H9 (cell line): ENCODE measurements at places on chromosomes 6 and 20. TPM values are rescaled to one million over a fixed set of nuclear protein-coding genes. Genes with fewer than 3 reads are reported as not detected.

DNA sequence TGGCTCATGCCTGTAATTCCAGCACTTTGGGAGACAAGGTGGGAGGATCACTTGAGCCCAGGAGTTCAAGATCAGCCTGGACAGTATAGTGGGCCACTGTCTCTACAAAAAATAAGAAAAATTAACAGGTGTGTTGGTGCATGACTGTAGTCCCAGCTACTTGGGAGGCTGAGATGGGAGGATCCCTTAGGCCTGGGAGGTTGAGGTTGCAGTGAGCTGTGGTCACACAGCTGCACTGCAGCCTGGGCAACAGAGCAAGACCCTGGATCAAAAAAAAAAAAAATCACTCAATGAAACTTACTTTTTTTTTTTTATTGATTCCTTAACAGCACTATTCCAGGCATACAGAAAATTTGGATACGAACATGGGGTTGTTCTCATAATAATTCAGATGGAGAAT is 14.0 kb downstream of the CDKAL1 start:
- H3K4me1 ChIP-seq = no peaks in the 10 kb centered on the region
- H3K36me3 ChIP-seq = peaks cover 45% of the 10 kb centered on the region
- no peaks in the 10 kb centered on the region for H3K27me3 ChIP-seq
- H3K4me3 ChIP-seq = no peak overlapping the region

DNA sequence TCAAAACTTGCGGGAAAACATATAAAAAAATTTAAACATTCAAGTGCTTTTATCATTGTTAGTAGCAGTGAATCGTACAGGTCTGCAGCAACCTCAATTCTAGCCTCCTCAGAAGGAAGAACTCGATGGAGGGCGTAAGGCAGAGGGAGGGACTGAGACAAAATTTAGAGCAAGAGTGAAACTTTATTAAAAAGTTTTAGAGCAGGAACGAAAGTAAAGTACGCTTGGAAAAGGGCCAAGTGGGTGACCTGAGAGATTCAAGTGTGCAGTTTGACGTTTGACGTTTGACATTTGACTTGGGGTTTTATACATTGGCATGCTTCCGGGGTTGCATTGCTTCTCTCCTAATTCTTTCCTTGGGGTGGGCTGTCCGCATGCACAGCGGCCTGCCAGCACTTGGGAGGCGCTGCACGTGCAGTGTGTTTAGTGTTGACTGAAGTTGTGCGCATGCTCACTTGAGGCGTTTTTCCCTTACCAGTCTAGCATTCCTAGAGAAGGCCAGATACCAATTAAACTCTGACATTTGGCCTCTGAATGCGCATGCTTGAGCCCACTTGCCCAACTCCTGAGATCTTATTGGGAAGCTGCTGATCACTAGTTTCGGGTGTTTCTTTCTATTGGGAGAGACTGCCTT is 82.6 kb downstream of the TBX18 start:
- no peaks in the 10 kb centered on the region for H3K27me3 ChIP-seq
- no peak for DNase-seq
- no peaks in the 10 kb centered on the region for H3K4me1 ChIP-seq
- no peaks in the 10 kb centered on the region for H3K36me3 ChIP-seq

DNA sequence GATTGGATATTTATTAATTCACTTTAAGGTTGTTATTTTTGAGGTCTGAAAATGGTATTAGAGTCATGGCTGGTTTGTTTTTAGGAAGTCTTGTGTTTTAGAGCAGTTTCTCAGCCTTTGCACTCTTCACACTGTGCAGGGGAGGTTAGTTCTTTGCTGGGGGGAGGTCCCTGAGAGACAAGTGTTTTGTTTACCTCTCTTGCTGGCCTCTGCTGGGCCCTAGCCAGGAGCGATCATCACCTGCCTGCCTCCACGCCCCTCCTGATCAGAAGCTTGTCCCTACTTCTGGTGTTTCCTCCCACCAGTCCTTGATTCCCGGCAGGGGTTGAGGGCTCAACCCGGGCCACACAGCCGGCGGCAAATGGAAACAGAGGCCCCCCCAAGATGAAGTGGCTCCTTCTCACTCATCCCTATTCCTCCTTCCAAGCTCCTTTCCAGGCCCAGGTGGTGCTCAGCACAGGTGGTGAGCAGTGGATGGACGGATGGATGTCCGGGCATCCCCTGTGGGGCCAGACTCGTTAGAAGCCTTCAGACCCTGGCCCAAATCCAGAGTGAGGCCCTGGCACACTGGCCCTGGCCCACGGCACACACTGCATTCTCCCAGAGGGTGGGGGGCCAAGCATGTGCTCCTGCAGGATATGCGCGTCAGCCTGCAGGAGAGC is 51.3 kb downstream of the GRM4 start:
- no peak for DNase-seq
- no peak overlapping the region for H3K4me3 ChIP-seq
- no peaks in the 10 kb centered on the region; the same call in 1 of the 2 replicates for H3K4me1 ChIP-seq
- no peak overlapping the region for H3K27ac ChIP-seq
- H3K27me3 ChIP-seq = no peaks in the 10 kb centered on the region

DNA sequence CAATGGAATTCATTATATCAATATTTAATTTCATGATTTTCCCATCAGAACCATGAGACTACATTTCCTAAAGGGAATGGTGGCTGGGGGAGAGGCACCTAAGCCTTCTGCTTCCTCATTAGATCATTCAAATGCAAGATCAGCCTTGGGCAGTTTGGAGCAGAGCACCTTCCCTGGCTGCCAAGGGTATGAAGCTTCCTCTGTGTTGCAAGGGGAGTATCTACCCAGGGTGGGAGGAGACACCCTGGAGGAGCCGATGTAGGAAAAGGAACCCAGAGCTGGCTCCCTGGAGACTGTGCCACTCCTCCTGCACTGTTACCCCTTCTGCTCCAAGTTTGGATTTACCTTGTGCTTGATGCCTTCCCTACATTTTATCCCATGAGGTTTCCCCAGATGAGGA is 299.7 kb upstream of the PRDM1 start:
- H3K4me3 ChIP-seq = no peak overlapping the region
- H3K4me1 ChIP-seq = peaks cover 1% of the 10 kb centered on the region; the same call in 1 of the 2 replicates
- H3K36me3 ChIP-seq = no peaks in the 10 kb centered on the region
- H3K27me3 ChIP-seq = no peaks in the 10 kb centered on the region

DNA sequence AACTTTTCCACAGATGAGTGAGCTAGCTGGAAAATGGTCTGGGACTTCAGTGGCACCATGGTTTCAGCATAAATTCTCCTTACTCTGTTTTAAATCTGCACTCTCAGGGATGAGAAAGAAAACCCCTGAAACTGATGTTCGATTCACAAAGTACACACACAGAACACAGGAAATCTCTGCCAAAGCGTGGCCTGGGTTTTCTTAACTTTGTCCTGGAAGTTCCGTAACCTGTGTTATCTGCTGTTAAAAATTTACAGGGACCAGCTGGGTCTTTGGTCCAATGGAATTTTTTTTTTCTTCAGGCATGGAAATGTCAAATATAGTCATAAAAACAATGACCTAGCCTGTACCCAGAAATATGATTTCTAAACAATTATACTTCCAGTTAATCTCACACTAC is 7.3 kb downstream of the SCML4 start:
- no peak overlapping the region for H3K4me3 ChIP-seq
- no peaks in the 10 kb centered on the region for H3K27me3 ChIP-seq
- DNase-seq = no peak
- H3K27ac ChIP-seq = no peak overlapping the region

GRCh38 chr20:31869942-31870725 is at the start of the genes DUSP15 and TTLL9:
DUSP15 (minus strand) TSS chr20:31870527; CDS start chr20:31870337, 190 bp downstream.
TTLL9 (plus strand) TSS chr20:31870634; CDS start chr20:31871127, 493 bp downstream.
- H3K27ac ChIP-seq = no peak within 1 kb of the TSS
- H3K27me3 ChIP-seq = peaks cover 16% of the 10 kb centered on the region; the same call in 1 of the 2 replicates
- H3K4me3 ChIP-seq = peak within 1 kb of the TSS; percentile 79

- H3K36me3 ChIP-seq = no peaks in the 10 kb centered on the region; the same call in 2 of the 3 replicates
- H3K27me3 ChIP-seq = peaks cover 29% of the 10 kb centered on the region; the same call in 1 of the 2 replicates
- peak overlapping the region; percentile 62 for H3K4me3 ChIP-seq
Measured at GRCh38 chr6:5086294-5086890, 1.3 kb downstream of the PPP1R3G start.

DNA sequence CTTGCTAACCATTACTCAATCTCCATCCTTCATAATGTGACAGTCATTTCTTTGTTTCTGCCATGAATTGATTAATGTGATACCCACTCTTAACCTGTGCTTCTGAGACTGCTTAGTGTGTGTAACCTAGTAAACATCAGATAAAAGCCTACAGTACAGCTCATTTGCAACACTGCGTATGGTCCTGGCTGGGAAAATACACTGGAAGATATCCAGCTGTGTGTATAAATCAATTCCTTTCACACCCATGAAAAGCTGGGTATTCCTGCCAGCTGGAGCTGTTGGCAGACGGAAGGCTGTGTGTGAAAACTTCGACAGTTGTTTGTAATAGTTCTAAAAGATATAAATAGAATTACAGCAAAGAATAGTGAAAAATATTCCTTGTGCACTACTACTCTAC is 509.2 kb downstream of the FRK start:
- DNase-seq = no peak
- H3K36me3 ChIP-seq = no peaks in the 10 kb centered on the region
- no peak overlapping the region for H3K27ac ChIP-seq
- H3K4me1 ChIP-seq = no peaks in the 10 kb centered on the region
- no peak overlapping the region for H3K4me3 ChIP-seq

DNA sequence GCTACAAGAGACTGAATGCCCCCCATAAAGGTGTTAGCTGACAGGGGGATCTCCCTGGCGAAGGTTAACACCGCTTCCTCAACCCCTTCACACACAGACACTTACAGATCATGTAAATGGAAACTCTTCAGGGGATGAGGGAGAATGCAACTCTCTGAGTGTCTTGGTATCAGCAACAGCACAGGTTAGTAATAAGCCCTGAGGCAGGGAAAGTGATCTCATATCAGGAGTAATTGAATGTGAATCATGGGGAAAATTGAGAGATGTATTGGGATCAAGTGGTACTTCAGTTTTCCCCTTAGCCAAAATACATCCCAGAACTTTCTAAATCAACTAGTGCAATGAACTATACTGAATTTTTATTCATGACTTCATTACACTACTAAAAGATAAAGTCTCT is 23.8 kb downstream of the OR2J3 start:
- DNase-seq = no peak
- no peaks in the 10 kb centered on the region for H3K36me3 ChIP-seq
- H3K27me3 ChIP-seq = no peaks in the 10 kb centered on the region
- H3K4me3 ChIP-seq = no peak overlapping the region
- no peak overlapping the region for H3K27ac ChIP-seq

DNA sequence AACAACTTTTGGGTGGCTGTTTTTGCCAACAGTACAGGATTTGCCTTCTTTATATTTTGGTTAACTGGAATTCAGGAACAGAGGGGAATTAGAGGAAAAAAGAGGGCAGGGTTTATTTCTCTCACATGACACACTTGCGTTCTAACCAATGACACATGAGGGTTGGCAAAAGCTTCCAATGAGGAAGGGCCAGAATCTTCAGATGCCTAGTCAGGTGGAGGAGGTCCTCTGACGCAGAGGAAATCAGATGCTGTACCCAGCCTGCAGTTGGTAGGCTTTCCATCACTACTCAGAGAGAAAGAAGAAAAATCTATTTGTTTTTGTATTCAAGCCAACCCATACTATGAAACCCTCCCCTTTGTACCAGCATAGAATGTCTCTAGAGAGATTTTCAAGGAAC is 20.8 kb downstream of the TM9SF4 start:
- H3K4me1 ChIP-seq = no peaks in the 10 kb centered on the region; the same call in 1 of the 2 replicates
- H3K27me3 ChIP-seq = no peaks in the 10 kb centered on the region
- no peak for DNase-seq
- H3K27ac ChIP-seq = no peak overlapping the region

GRCh38 chr6:145147981-145148749 is 587.2 kb downstream of the EPM2A start:
- DNase-seq = no peak
- no peaks in the 10 kb centered on the region for H3K36me3 ChIP-seq
- peaks cover 9% of the 10 kb centered on the region for H3K4me1 ChIP-seq
- no peak overlapping the region for H3K4me3 ChIP-seq
- H3K27me3 ChIP-seq = no peaks in the 10 kb centered on the region

DNA sequence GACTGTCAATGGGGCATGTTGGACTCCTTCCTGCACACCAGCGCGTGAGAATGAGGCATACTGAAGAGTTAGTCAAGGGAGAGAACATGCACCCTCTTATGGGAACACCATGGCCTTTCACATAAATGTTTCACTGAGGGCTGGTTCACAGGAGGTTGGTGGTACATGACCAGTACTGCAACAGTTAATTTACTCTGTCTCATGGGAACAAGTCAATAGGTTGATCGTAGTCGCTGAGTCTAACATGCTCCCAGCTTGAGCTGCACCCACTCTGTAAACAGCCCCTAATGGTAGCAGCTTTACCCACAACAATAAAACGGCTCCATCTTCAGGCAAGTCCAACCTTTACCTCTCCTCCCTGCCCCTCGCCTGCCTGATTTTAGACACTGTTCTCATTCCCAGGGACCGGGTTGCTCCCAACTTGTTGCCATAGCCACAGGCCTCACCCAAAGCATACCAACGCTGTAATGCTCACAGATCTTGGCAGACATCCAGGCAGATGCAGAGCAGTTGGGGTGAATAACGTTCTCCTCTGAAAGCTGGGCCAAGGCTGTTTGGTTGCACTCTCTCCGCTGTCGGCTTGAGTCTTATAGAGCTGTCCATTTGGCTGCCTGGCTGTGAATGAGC is 111.3 kb downstream of the LY86 start:
- DNase-seq = peak; percentile 52
- H3K4me3 ChIP-seq = no peak overlapping the region
- peaks cover 9% of the 10 kb centered on the region; the same call in 1 of the 2 replicates for H3K4me1 ChIP-seq

- H3K27ac ChIP-seq = no peak overlapping the region
- DNase-seq = no peak
- H3K4me1 ChIP-seq = no peaks in the 10 kb centered on the region
- H3K4me3 ChIP-seq = no peak overlapping the region
Measured at GRCh38 chr20:22696759-22697158, 112.4 kb upstream of the FOXA2 start.

- H3K27ac ChIP-seq = no peak overlapping the region
- H3K36me3 ChIP-seq = no peaks in the 10 kb centered on the region
- no peak overlapping the region for H3K4me3 ChIP-seq
- H3K27me3 ChIP-seq = no peaks in the 10 kb centered on the region
- DNase-seq = no peak
Measured at GRCh38 chr20:46261456-46262253, 46.6 kb downstream of the CDH22 start.

- no peak for DNase-seq
- peaks cover 27% of the 10 kb centered on the region; the same call in 2 of the 3 replicates for H3K36me3 ChIP-seq
- no peaks in the 10 kb centered on the region for H3K27me3 ChIP-seq
Measured at GRCh38 chr20:43690943-43691598, 24.2 kb downstream of the MYBL2 start.

- DNase-seq = no peak
- no peak overlapping the region for H3K27ac ChIP-seq
- H3K36me3 ChIP-seq = no peaks in the 10 kb centered on the region; the same call in 2 of the 3 replicates
- no peak overlapping the region for H3K4me3 ChIP-seq
- H3K27me3 ChIP-seq = no peaks in the 10 kb centered on the region
Measured at GRCh38 chr6:112086744-112087135, 542 bp downstream of the TUBE1 start.

ADTRP gene
- total RNA-seq = not detected in 2 replicates

HCK gene
- total RNA-seq = 1.7 and 1.8 TPM in 2 replicates

NKAPL gene
- 0.13 TPM in 1 of 2 replicates, not detected in the other for total RNA-seq

ZBTB46 gene
- 27.1 and 27.3 TPM in 2 replicates for total RNA-seq

SLPI gene
- not detected in 2 replicates for total RNA-seq

SRPK1 gene
- 91.0 and 93.2 TPM in 2 replicates for total RNA-seq

CGA gene
- total RNA-seq = not detected in 2 replicates

WFDC10B gene
- total RNA-seq = not detected in 2 replicates

TRAPPC3L gene
- total RNA-seq = not detected in 2 replicates

NXT1 gene
- total RNA-seq = 25.5 and 27.1 TPM in 2 replicates

TP53TG5 gene
- 0.59 TPM in 1 of 2 replicates, not detected in the other for total RNA-seq

TENT5A gene
- 1.4 and 1.6 TPM in 2 replicates for total RNA-seq

COX4I2 gene
- total RNA-seq = not detected in 2 replicates

BPIFB4 gene
- not detected in 2 replicates for total RNA-seq

PDYN gene
- total RNA-seq = 0.59 and 0.63 TPM in 2 replicates
